ENCODE measurements at places on chromosomes 7 and 10.

- no peak for DNase-seq
Observed at GRCh38 chr10:132959559-132959961, 17.2 kb upstream of the CFAP46 start.

DNA sequence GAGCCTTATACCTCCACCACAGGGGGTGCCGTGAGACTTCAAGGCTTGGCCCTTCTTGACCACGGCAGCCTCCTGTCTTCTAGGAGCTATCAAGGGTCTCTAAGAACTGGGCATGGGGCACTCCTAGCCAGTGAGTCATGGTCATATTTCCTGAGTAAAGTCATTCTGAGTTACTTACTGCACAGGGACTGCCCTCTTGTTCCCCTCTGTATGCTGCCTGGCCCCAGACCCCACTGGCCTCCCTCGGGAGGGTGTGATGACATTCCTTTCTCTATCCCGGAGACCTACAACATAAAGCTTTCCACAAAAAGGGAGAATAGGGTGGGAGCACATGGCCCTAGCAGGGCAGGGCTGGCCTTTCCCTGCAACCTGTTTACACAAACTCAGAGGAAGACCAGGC, 21.4 kb downstream of the DPCD start:
- DNase-seq = no peak

- DNase-seq = peak; percentile 81
Observed at GRCh38 chr7:2405601-2406345, 2.4 kb downstream of the CHST12 start.

DNA sequence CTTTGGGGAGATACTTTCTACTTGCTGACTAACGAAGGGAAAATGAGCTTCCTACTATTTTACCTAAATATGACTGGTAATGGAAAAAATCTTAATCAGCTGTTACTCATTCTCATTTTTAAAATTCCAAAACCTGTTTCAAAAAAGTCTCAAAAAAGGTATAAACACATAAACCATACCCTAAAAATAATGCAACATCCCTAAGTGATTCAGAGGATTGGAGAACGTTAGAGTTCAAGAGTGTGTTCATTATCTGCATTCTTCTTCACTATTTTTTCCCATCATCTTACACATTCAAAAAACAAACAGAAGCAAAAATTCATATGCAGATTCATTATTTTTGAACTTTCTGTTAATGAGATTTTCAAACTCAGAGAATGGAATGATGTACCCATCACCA, 150.4 kb upstream of the GNAI1 start:
- no peak for DNase-seq

DNA sequence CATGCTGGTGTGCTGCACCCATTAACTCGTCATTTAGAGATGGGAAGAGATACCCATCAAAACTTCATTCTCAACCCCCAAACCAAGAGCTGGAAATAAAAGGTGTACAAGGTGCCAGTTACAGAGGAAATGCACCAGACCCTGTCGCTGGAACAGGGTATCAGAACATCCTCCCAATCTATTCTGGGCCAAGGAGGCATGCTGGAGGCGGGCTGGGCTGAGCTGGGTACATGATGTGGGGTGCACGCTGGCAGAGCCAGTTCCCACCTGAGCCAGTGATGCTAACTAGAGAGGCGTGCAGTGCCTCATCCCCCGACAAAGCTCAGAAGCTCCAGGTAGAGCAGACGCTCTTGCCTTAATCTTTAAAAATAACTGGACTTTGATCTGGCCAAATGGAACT, 70.1 kb downstream of the NPSR1 start:
- no peak for DNase-seq

- DNase-seq = no peak
Observed at GRCh38 chr7:150751702-150752101, 14.5 kb downstream of the GIMAP5 start.

GRCh38 chr7:151082141-151083070, 887 bp downstream of the TMUB1 start:
- DNase-seq = no peak

DNA sequence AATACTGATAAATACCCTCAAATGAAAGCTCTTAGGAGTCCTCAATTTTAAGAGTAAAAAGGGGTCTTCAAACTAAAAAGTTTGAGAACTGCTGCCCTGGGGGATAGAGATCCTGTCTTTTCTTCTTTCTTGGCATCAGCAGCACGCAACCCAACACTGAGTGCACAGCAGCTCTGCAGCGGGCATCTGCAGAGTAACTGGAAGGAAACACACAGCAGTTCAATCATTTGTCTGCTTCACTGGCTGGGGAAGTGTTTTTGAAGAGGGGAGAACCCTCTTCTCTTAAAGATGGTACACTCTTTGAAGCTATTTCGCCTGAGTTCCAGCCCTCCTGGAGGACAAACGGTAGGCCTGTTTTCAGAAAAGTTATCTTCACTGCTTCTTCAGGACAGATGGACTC, 193.6 kb downstream of the FGFR2 start:
- no peak for DNase-seq

GRCh38 chr10:98080494-98080893, 50.1 kb upstream of the CRTAC1 start:
- no peak for DNase-seq

- DNase-seq = no peak
Observed at GRCh38 chr7:48759431-48760080, 164.8 kb upstream of the CDC14C start.

DNA sequence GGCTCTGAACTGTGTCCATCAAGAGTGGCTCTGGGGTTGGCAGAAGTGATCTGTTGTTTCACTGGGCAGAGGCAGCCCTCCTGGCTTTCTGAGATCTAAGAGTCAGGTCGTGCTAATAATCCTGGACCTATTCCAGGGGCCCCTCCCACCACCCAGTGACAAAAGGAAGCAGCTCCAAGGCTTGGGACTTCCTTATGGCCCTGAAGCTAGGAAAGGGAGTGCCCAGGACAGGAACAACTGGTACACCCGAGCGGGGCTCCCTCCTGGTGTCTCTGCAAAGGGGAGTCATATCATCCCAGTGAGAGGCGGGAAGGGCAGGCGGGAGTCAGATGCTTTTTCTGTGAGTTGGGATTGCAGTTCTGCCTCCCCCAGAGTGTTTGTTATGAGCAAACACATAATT, 32.3 kb downstream of the RPS24 start:
- DNase-seq = no peak

DNA sequence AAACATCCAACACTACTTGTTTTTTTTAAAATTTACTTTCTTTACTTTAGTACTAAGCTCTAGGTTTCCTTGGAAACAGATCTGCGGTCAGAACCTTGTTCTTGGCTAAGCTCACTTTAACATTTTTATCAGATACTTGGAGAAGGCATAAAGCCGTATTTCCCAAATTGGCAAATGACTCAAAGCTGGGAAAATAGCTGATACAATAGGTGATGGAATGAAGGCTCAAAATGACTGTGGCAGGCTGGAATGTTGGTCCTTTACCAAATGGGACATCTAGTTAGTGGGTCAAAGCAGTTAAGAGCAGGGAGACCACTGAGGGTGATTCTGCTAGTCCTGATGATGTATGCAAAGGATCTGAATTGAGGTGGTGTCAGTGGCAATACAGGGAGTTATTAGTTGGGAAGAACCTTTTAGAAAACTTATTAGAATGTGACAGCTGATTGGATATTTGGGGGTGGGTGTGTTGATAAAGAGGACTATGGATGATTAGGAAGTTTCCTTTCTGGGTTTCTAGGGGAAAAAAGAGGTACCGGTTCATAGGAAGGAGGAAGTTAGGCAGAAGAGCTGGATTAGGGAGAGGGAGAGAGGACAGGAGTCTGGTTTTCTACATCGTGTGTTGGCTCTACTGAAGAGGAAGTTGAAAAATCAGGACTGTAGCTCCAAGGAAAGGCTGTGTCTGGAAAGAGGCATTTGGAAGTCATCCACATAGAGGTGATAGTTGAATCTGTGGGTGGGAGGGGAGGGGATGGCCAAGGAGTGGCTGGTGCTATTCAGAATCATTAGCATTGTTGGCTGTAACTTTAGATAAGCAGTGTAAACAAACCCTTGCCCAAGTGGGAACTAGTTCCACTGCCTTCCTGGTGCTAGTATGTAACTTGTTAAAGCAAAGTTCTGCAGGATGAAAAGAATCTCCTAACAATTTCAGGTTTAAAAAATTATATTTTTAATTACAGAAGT, 13.1 kb downstream of the PLCE1 start:
- no peak for DNase-seq

GRCh38 chr7:10918093-10918590, 55.5 kb upstream of the PHF14 start:
- DNase-seq = no peak

- no peak for DNase-seq
Observed at GRCh38 chr7:87596696-87597095, 4.0 kb downstream of the ABCB1 start.

DNA sequence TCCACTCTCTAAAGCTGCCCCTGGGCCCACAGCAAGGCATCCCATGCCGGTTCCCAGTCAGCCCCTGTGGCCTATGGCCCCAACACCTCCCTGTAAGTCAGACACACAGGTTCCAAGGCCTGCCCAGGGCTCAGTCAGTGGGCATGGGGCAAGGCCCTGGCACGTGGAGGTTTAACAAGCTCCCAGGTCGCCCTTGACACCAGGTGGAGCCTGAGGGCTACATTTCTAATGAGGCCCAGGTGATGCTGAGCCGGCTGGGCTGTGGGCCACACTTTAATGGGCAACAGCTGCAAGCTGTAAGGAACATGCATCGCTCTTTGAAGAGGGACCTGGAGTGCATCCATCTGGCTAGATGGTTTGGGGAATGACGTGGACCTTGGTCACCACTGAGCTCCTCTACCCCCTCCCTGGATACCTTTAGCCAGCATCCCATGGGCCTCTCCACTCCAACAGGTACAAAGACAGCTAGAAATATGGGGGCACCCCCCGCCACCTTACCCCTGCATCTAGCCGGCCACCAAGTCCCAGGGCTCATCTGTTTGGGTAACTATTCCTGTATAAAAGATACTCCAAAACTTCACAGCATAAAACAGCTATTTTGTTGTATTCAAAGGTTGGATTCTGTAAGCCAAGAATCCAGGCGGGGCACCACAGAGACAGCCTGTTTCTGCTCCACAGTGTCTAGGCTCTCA, 122.5 kb downstream of the OAT start:
- no peak for DNase-seq

DNA sequence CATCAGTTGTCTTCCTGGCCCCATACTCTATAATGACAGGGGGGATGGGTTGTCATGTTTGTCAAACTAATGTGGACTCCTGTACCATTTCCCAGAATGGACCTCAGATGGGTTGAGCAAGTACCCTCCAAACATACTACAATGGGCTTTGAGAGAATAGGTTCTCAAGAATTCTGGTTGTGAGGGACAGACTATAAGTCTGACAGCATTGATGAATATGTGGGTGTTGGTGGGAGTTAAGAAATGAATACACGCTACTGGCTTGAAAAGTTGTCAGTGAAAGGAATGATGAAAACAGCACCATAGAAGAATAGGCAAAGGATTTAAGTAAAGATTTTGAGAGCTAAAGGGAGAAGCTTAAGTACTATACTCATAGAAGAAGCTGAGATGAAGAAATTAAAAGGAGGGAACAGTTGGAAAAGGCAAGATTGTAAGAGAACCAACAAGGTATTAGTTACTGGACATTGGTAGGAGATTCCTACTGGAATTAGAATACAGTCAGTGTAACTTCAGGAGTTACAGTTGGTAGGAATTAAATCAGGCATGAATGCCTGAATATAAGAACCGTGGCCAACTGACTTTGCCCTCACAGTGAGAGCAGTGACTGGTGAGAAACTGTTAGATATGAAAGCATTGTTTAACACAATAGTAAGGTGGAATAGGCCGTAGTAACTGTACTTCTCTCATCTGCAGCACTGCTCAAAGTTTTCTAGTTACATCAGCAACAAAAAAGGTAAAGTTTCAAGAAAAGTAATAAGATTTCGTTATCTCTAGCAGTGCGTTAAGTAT, 86.3 kb downstream of the LCOR start:
- DNase-seq = no peak

- DNase-seq = no peak
Observed at GRCh38 chr10:125559210-125559609, 123.8 kb downstream of the TEX36 start.

- DNase-seq = no peak
Observed at GRCh38 chr10:90032519-90032918, 331.1 kb downstream of the KIF20B start.

- no peak for DNase-seq
Observed at GRCh38 chr7:16171928-16172327, 249.4 kb downstream of the CRPPA start.

- DNase-seq = no peak
Observed at GRCh38 chr10:35316218-35316967, 19.9 kb upstream of the CCNY start.

- DNase-seq = peak; percentile 25
Observed at GRCh38 chr10:32795598-32796183, 162.3 kb downstream of the ITGB1 start.

- peak; percentile 33 for DNase-seq
Observed at GRCh38 chr7:36473454-36474282, 84.0 kb downstream of the ANLN start.

GRCh38 chr7:75596727-75597614, 104.9 kb downstream of the SPDYE5 start:
- DNase-seq = no peak

DNA sequence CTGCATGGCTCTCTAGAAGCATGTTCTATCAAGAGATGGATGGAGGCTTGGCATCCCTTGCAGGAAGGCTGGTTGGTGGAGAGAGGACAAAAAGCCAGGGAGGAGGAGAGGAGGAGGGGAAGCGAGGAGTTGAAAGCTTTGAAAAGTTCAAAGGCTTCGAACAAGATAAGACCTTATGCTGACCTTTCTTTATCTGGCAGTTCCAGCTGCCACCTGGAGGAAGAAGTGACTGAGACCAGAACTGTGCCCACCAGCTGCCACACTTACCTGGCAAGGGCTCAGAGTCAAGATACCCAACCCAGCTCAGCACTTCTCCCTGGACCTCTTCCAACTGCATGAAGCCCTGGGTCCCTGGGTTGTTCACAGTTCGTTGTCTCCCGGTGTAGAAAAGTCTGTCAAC, 14.8 kb downstream of the CCL24 start:
- no peak for DNase-seq

- DNase-seq = no peak
Observed at GRCh38 chr7:6647541-6647940, 10.4 kb downstream of the ZNF316 start.

- no peak for DNase-seq
Observed at GRCh38 chr7:22356010-22356691, 803 bp downstream of the RAPGEF5 start.

GRCh38 chr10:97961945-97962344, 68.5 kb downstream of the CRTAC1 start:
- DNase-seq = no peak

Measured in activated CD4-positive, alpha-beta T cell treated with anti-CD3 and anti-CD28 coated beads, Interleukin-2, amount 10 ng/mL, durations not matched to agents 7 days and 5 days (primary cell).